Putamen (tissue), 1 donor: ENCODE measurements at places on chromosomes 1 and 21.

- DNase-seq: no peak
Measured at GRCh38 chr1:13731897-13732296, 31.9 kb downstream of the PRDM2 start.

DNA sequence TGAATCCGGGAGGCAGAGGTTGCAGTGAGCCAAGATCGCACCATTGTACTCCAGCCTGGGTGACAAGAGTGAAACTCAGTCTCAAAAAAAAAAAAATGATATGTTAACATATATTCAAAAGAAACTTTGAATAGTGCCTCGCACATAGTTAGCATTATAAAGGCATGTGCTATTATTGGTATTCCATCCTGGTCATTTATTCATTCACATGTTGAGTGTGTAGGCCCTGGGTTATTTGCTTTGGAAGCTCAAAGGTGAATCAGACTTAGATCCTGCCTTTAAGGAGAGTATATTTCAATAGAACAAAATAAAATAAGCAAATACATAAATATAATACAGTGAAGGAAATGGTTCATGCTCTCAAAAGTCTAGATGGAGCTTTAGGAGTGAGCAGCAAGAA is 13.4 kb downstream of the SLC22A15 start:
- no peak for DNase-seq

GRCh38 chr1:162193815-162194214 is 124.3 kb downstream of the NOS1AP start:
- no peak for DNase-seq

GRCh38 chr1:239311331-239311730 is 75.0 kb upstream of the CHRM3 start:
- no peak for DNase-seq

DNA sequence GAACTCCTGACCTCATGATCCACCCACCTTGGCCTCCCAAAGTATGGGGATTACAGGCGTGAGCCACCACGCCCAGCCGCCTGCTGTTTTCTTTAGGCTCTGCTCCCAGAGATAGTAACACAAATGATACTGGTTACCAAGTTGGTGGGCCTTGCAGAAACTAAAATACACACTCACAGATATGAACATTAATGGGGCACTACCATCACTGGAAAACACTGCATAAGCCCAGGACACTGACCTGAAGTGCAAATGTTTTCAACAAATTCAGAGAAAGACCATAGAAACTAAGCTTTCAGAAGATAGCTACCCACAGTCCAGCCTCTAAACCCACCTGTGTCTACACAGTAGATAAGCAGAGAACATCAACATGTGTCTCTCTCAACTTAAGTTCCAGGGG is 180.5 kb downstream of the FCRL5 start:
- DNase-seq: no peak

DNA sequence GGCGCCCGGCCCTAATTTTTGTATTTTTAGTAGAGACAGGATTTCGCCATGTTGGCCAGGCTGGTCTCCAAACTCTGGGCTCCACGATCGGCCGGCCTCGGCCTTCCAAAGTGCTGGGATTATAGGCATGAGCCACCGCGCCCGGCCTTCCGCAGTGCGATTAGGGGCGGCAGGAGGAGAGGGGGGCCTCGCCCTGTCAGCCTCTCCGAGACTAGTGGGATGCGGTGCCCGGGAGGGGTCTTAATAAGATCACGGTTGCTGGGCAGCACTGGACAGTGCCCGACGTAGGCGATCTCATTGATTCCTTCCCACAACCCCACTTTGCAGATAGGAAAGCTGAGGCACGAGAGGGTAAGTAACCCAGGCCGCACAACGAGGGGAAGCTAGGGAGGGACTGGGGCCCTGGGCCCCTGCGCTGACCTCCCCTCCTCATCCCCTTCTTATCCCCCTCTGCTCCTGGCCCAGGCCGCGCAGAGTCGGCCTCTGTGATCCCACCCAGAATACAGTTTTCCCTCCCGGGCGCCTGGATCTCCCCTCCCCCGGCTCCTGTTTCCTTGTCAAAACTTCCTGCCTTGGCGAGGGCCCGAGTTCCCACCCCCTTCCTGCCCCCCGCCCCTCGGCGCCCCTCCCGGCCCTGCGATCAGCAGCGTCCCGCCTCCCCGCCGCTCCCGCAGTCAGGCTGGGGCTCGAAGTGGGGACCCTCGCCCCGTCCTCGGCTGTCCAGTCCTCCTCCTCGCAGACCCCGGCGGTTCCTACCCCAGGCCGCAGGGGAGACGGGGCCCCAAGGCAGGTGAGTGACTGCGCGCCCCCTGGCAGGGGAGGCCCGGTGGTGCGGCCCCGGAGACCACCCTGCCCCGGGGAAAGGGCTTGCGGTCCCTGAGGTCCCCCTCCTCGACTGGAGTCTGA is at the start of gene PEAR1:
Gene PEAR1, plus strand, starts transcription at position 671 of the 906 bp plus-strand sequence. CDS start 10,209 bp downstream, outside the sequence.
- DNase-seq: no peak

DNA sequence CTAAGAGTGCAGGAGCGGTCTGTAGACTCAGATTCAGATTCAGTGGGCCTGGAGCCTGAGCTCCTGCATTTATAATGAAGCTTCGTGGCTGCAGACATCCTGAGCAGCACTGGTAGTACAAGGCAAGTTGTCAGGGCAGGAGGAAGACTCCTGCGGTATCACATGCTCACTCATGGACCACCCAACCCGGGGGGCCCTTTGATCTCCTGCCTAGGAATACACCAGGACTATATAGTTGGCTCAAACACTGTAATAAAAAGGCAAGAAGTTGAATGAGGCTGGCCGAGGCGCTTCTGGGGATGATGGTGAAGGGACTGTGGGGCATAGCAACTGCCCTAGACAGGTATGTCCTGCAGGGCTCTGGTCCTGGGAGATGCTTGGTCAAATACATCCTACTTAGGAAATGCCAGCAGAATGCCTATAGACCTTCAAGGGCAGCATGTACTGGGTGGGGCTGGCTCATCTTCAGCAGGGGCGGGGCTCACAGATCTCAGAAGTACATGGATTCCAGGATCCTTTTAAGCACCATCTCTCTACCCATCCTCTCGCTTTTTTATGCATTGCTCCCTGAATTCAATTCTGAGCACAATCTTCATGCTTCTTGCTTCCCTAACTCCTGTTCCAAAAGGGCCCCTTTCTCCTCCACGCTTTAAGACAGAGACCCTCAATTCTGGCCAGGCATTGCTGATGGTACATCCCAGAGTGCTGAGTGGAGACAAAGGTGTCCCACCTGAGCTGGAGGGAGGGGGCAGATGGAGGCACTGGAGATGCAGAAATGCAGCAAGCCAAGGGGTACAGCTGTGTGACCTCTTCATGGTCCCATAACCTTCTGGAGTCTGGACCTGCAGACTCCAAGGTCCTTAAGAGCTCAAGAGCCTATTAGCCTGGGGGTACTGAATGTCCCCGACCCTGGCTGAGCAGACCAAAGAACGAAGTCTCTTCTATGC is 2.1 kb upstream of the RAP1GAP start:
- no peak for DNase-seq

- peak; percentile 77 for DNase-seq
Measured at GRCh38 chr21:44939532-44940115, at the start of gene SLX9. Gene SLX9, plus strand, starts transcription at chr21:44940029. Its CDS starts 29 bp downstream, at chr21:44940058.
